Right lobe of liver (tissue), 6 donors: ENCODE measurements at places on chromosomes 11 and 22.

- DNase-seq: no peak
Observed at GRCh38 chr11:119153049-119153818, 4.4 kb downstream of the ABCG4 start.

- DNase-seq: no peak
Observed at GRCh38 chr11:112644410-112645131, 316.6 kb upstream of the NCAM1 start.

DNA sequence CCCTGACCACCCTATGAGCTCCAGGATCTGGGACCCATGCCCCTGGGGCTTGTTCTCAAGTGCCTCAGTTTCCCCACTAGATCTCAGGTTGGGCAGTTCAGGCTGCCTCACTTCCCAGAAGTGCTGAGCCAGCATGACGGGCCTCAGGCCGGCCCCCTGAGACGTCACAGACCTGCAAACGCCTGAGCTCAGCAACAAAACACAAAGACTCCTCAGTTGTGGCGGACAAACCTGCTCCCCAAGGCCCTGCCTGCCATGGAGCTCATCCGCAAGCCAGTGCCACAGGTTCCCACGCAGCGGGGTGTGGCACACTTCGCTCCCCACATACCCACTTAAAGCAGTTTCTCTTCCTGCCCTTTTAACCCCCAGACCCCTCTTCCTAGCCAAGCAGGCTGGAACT is 45.2 kb downstream of the NECTIN1 start:
- no peak for DNase-seq

DNA sequence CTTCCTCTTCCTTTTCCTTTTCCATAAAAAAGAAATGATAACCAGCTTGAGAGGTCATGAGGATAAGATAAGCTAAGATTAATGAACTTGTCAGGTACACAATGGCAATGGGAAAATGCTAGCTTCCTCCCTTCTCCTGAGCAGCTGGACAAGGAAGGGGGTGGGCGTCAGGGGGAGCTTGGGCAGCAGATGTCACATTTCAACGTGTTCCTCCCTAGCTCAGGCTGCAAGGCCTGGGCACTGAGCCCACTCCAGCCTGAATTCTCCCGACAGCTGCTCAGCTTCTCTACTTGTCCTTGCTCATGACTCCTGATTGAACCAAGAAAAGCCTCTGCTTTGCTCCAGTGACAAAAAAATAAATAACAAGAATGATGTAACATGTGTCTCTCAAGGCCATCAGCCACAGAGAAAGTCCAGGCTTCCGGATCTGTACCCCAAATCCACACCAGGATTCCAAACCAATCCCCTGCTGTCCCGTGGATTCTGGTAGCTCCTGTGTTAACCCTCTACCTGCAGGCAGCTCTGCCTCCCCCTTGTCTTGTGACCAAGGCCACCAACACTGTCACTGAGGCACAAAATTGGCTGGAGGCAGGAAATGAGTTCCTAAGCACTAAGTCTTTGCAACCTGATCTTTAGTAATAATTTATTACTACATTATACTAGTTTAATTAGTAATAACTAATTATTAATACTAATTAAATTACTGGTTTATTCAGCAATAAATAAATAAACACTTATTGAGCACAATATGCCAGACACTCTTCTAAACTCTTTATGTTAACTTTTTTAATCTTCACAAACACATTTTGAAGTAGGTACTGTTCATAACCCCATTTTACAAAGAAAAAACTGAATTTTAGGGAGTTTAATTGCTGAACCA is 146.5 kb downstream of the CCDC34 start:
- DNase-seq: no peak

GRCh38 chr22:43923631-43924464 is at the start of gene PNPLA3:
PNPLA3 (plus strand) TSS chr22:43923805; CDS start chr22:43923912, 107 bp downstream.
- peak; percentile 97 for DNase-seq

DNA sequence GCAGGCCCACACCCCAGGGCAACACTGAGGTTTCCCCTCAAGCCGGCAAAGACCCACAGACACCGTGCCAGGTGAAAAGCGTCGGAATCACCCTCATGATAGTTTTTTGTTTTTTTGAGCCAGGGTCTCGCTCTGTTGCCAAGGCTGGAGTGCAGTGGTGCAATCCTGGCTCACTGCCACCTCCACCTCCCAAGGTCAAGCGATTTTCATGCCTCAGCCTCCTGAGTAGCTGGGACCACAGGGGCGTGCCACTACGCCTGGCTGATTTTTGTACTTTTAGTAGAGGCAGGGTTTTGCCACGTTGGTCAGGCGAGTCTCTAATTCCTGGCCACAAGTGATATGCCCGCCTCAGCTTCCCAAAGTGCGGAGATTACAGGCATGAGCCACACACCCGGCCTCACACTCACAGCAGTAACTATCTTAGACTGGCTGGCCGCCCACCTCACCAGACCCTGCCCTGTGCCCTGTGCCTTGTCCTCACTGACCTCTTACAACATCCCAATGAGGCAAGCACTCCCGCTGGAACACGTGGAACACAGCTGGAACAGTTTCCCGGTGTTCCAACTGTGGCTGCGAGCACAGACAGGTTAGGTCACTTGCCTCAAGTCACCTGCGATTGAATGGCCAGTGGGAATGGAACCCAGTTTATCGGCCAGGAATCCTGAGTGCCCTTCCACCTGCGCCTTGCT is 21.1 kb downstream of the LRRC10B start:
- peak; percentile 90 for DNase-seq

- DNase-seq: no peak
Observed at GRCh38 chr11:63560506-63561180, 2.5 kb downstream of the PLAAT2 start.

GRCh38 chr11:65316227-65317024 is 1.8 kb downstream of the CDC42EP2 start:
- no peak for DNase-seq

DNA sequence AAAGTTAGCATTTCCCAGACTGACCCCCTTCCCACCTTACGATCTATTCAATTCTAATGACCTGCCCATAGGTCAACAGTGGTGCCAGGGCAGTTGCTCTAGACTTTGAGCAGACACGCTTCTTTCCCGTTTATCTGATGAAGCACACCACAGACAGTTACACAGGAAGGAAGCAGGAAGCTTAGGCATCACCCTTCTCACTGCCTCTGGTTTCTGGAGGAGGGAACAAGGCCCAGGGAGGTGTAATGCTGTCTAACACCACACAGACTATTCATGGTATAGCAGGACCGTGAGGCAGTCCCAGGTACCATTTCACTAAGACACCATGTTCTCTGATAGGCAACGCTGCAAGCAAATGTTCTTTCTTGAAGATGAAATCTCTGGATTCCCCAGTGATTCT is 279.4 kb downstream of the NTM start:
- no peak for DNase-seq

DNA sequence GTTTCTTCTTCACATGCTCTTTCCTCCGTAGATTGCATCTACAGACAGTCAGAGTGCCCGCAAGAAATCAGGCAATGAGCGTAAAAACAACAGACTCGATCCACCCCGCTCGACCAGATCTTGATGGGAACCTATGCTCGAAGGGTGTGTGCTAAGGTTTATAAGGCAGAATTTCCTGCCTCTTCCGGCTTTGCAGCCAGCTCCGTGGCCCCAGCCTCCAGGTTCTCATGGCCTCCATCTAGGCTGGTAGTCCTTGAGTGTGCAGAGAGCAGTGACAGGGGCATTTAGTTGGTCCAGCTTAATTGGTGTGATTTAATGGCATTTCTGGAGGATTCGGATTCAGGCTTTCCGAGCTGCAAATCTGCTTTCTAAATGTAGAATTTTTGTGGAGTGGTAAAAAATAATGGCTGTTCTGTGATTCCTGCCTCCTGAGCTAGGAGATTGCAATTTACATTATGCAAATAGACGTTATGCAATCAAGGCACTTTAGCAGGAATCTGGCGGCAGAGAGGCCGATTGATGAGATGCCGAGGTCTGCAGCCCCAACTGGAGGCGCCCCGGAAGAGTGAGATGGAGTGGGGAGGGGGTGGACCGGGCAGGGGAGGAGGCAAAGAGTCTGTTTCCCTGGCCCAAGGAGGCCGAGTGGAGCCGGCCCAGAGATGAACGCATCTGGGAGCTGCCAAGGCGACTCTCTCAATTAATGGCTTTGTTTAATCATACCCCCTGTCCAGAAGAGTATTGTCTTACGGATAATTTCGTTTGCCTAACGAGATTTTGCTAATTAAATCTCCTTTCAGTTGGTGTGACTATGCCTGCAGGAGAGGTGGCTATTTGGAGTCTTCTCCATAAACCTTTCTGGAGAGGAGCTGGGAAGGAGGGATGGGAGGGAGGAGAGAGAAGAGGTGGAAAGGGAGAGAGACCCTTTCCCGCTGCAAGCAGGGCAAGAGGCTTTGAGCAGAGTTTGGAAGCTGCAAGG is 75.3 kb downstream of the PKNOX2 start:
- DNase-seq: no peak

- no peak for DNase-seq
Observed at GRCh38 chr11:109165035-109165434, 257.0 kb upstream of the C11orf87 start.

DNA sequence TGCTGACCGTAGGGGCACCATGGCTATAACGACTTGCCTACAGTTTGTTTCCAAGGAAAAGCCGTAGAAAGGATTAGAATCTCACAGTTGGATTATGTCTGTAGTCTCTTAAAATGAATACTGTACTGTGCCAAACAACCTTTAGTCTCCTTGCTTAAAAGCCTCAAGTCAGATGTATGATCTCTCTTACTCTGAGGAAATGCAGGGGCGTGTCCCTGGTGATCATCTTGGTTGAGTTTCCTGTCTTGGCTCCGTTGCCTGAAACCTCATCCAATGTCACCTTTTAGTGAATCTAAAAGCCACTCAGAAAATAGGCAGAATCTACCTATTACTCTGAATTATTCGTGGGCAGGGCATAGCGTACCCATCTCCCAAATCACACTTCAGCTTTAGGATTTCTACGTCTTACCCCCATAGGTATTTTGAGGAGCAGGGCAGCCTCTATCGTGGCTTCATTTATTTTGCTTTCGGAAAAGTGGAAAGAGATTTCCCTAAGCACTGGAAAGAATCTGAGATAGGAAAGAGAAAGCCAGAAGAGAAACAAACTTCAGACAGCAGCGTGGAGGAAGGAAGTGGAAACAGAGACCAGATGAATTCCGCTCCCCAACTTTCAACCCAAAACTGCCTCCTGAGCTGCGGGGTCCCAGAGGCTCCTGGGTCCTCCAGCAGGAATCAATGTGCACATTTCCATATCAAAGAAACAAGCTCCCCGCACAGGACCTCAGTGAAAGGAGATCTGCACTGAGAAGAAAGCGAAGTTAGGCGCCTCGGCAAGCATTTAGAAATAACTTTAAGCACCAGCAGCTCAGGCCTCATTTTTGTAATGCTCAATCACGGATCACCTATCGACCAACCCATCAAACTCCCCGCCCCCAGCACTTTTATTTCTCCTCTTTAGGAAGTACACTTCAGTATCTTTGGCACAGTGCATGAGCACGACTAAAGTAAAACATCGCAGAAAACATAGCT is 245.8 kb downstream of the ETS1 start:
- no peak for DNase-seq
